ENCODE measurements at places on chromosomes 11 and 22.
A peak's percentile ranks its signal among the peaks of the same experiment; 100 is the strongest.

GRCh38 chr22:50683086-50683993 is 10.7 kb downstream of the SHANK3 start:
- no peak for DNase-seq

GRCh38 chr11:119622454-119623143 is 106.4 kb downstream of the NECTIN1 start:
- DNase-seq, result no peak

- DNase-seq, result no peak
These were observed 73.0 kb downstream of the MICAL3 start for GRCh38 chr22:17951315-17951714.

DNA sequence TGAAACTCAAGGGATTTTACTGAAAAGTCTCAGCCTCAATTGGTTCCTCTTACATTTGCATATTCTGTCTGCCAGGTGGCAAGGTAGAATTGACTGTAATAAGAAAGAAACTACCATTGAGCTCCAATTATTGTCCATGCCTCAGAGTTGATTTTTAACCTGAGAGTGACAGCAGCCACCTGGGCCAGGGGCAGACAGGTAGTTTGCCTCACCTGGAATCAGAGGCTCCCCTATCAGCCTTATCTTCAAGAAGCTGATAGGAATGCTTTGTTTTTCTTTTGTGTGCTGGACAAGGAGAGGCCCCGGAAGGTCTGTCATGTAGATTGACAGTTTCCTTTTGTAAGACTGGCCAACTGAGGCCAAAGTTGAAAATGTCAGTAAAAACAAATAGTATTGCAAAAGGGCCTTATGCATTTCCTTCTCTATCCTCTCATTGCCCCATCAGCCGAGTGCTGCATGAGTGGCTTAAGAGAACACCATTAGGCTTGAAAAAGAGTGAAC is 34.1 kb downstream of the CD44 start:
- DNase-seq, result no peak

DNA sequence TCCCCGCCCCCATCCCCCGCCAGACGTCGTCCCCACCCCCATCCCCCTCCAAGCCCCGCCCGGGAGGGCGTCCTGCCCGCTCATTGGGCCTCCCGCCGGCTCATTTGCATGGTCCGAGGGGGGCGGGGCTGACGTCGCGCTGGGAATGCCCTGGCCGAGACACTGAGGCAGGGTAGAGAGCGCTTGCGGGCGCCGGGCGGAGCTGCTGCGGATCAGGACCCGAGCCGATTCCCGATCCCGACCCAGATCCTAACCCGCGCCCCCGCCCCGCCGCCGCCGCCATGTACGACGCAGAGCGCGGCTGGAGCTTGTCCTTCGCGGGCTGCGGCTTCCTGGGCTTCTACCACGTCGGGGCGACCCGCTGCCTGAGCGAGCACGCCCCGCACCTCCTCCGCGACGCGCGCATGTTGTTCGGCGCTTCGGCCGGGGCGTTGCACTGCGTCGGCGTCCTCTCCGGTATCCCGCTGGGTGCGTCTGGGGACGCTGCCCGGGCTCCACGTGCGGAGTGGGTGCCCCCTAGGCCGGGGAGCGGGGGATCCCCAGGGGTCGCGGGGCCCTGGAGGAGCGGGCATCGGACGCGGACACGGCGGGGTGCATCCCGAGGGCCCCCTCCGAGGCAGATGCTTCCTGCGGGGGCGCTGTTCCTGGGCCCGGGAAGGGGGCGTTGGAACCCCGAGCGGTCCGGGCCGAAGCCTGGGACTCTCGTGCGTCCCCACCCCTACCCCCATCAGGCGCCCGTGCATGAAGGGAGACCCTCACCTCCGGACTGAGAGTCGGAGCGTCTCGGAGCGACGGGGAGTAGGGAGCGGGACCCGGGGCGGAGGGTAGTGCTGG is at the start of gene PNPLA3:
Gene PNPLA3 (plus strand): TSS at position 175 of the 834 bp plus-strand sequence. CDS start 107 bp downstream, at position 282.
- DNase-seq, result peak; percentile 83
